ENCODE measurements at places on chromosomes 12 and 14. TPM values are rescaled to one million over a fixed set of nuclear protein-coding genes. Genes with fewer than 3 reads are reported as not detected.

The KRT82 gene
- not detected for total RNA-seq

DNA sequence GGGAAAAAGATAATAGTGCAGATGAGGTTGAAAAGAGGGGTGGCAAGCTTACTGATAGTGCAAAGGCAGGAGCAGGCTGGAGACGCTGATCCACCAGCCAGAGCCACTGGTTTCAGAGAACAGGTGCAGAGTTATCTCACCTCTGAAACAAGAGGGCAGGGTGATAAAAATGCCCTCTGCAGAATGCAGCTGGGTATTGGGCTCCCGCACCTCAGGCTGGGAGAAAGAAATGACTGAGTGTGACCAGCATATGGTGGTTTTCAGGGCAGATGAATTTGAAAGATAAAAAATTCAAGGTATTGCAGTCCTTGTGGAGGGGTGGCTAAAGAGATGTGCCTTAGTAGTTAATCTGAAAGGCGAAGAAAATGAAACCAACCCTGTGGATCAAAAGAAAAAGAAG is 2.9 kb upstream of the TMEM30B start:
- DNase-seq: no peak

The MTERF2 gene
- 4.8 TPM for total RNA-seq

GRCh38 chr12:107826276-107826675 is 51.8 kb downstream of the ASCL4 start:
- no peak for DNase-seq

DNA sequence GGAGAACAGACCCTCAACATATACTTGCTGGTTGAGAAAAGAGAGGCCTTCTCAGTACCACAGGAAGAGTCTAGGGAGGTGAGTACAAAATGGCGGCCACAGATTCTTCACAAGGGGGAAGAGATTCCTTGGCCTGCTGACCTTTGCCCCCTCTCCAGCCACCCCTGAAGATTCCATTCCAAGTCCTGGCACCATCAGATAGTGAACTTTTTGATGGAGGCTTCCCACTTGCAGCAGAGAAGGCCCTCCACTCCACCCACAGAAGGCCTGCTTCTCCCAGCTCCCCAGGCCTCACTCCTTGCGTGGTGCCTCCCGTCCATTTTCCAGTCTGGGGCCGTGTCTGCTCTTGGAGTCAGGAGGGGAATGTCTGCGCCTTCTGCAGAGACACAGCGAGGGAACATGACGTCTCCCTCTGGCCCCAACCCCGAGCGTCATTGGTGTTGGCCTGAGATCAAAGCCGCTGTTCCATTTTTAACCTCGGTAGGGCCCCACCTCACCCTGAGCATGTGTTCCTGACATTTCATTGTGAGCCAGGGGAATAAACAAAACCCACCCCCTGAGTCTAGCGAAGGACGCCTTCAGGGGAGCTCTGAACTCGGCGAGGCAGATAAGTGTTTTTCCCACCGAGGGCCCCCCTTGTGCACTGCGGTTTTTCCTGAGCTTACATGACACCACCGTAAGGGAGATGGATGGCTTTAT is 268.7 kb upstream of the TBX3 start:
- DNase-seq: no peak

The SLC17A8 gene
- total RNA-seq: not detected

DNA sequence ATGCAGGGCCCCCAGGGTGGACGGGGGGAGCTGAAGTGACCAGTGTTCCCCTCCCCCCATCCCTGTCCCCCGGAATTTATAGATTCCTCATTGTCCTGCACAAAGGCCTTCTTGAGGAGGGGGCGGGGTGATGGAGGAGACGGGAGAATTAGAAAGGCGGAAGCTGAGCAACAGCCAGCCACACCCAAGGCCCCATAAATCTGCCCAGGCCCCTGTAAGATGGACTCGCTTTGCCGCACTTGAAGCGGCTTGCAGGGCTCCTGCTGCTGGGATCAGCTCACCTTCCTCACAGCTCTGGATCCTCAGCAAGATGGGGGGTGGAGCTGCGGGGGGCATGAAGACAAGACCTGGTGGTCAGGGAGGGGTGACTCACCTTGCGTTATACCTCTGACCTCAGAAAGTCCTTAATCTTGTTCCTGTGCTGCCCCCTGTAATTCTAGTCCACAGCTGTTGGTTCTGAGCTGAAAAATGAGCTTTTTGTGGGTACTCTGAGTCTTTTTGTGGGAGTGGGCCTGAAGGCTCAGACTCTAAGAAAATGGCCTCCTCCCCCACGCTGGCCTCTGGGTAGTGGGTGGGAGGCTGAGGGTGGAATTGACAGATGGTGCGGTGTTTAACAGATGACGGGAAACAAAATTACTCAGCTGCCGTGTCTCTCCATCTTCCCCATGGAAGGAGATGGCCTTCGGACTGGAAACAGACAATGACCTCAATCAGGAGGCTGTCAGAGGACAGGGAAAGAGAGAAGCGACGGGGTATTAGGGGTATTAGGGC is 15.8 kb upstream of the ANKRD33 start:
- no peak for DNase-seq

- no peak for DNase-seq
Observed at GRCh38 chr12:93404961-93405849, 27.5 kb downstream of the NUDT4 start.

The SLCO1B1 gene
- total RNA-seq: not detected

GRCh38 chr12:64840949-64841717 is 16.7 kb downstream of the TBC1D30 start:
- no peak for DNase-seq

DNA sequence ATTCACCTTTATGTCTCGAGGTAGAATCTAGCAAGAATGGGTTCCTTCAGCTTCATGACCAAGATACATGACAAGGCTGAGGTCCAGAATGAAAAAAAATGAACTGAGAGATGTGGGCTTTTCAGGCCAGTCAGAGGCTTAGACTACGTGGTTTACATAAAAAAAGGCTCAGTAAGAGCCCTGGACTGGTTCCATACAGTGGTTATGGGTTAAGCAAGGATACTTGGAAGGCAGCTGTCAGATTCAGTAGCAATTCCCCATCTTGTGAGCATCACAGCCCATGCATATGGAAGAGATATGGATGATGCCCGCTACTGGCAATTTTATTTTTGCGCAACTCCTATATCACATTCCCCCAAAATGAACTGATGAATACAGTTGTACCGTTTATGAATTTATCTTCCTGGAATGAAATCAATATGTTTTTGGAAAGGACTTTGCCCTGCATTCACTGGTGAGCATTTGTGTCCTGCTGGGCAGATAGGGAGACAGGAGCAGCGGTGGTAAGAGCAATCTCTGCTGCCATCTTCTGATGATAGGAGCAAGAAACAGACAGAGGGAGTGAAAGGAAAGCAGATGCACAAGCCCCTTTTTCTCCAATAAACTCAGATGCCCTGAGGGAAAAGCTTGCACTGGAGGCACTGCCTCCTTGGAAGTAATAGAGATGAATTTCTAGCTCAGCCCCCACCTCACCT is 280.4 kb downstream of the GALC start:
- DNase-seq: no peak

The NTN4 gene
- 77.2 TPM for total RNA-seq

DNA sequence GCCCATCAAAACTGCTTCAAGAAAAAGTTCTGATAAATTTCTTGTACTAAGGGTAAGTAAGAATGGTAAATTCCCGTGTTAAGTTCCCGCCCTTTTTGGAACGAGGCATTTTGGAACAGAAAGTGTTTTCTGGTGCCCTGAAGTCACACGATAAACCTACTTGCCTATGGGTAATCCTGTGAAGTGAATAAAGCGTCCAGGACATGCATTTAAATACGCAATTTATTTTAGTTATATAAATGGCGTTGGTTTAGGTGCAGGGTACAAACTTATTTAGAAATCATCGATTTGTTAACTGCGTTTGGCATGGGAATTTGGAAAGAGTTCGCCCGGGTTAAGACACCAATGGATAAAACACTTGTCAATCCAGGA is 715 bp upstream of the RAP1B start:
- DNase-seq: no peak

- DNase-seq: no peak
Observed at GRCh38 chr12:127339065-127339464, 927.9 kb upstream of the TMEM132C start.

DNA sequence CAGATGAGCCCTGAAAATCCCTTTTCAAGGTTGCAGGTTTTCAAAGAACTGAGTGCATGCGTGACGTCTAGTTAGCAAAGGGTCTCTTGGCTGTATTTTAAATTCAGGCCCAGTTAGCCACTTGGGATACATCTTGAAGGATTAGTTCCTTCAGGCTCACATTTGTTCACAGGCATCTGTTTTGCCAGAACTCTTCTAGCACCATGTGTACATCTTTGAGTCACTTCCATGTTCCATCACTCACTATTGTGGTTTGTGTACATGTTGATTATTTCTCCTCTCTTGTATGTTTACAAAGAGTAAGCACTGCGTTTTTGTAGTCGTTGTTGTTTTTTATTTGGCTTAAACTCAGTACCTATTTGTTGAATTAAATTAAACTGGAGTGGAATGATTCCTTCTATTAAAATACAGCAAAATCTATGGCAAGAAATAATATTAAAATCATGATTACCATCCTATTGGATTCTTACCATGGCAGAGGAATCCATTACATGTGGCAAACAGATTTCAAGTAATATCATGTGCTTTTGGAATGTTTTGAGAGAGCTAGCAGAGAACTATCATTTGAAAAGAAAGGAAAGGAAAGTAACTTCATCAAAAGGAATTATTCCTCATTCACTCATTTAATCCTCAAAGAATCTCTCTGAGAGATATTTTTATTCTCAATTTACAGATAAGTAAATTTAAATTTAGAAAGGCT is 438.9 kb upstream of the FAR2 start:
- DNase-seq: no peak

The HOXC12 gene
- total RNA-seq: not detected

DNA sequence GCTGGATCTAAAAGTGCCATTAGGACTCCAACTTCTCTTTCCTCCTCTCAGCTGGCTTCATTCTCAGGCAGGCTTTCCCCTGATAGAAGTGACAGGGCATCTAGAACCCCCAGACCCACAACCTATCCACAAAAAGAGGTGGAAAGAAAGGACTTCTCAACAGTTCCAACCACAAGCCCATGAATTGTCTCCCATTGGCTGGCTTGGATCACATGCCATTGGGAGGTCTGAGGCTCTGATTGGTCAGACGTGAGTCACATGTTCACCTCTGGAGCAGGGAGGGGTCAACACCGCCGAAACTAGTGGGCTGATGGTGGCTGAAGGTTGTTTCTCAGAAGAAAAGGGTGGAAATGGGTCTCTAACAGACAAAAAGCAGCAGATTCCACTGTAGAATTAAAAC is 47.2 kb downstream of the DRAM1 start:
- peak; percentile 33 for DNase-seq

- DNase-seq: peak; percentile 13
Observed at GRCh38 chr14:21056520-21057163, 980 bp upstream of the RNASE8 start.

DNA sequence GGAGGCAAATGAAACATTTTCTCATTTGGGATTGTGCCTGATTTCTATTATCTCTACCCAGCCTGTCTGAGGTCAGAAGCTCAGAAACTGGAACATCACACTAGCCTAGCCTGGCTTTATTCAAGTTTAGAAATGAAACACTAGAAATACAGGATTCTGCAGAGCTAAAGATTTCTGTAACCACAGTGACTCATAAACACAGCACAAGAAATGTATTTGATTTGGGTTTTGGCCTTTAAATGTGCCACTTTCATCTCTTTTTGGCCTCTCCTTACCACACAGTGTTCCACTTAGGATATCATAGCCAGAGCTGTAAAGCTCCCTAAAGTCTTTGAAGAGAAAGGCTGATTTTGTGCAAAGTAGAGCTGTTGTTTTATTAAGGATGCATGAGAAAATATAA is 307.5 kb downstream of the EMP1 start:
- no peak for DNase-seq

DNA sequence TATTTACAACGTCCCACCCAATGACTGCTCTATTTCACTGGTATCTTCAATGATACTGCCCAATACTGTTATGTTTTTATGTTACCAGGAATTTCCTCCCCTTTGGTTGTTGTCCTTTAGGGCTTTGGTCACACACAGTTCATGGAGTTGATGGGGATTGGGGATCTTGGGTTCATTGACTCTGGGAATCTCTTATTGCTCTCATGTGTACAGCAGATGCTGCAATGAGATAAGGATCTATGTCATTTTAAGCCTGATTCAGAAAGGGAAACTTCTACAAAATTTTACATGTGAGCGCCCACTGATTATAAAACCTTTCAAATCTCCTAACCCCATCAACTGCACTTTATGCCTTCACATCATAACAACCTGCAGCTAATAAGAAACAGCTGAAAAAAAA is 67.2 kb downstream of the FAR2 start:
- no peak for DNase-seq

The IL25 gene
- total RNA-seq: not detected

DNA sequence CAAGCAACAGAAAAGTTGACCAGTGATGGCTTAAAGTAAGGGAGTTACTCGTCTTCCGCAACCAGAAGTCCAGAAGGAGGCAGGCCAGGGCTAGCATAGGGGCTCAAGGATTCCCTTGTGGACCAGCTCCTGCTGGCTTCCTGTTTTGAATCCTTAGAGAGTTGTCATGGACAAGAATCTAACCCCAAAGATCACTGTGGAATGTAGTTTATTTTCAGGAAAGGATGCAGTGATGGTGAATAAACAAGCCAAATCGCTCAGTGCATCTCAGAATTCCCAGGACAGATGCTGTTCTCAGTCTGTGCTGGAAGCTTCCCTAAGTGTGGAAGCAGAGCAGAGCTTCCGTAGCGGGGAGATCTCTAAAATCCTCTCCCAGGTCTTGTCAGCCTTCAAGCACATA is 311.3 kb downstream of the C12orf75 start:
- DNase-seq: peak; percentile 12

GRCh38 chr12:64931321-64931720 is 106.9 kb downstream of the TBC1D30 start:
- DNase-seq: no peak
